ENCODE measurements at places on chromosomes 11 and 22.

GRCh38 chr11:83569134-83569805 lies 283.1 kb upstream of the CCDC90B start:
- DNase-seq, result no peak

- DNase-seq, result no peak
Observed at GRCh38 chr11:67057205-67057672, 592 bp downstream of the RHOD start.

DNA sequence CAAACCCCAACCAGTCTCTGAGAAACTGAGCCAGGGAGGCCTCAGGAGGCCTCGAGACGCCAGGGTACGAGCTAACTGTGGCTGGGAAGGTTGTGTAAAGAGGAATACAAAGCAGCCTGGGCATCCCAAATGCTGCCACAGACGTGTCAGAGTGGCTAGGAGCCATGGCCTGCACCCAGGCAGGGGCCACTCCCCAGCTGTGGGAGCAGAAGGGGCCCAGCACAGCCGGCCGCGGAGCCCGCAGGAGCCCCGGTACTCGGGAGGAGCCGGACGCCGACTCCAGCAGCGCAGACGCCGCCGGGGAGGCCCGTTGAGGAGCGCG lies 349.8 kb upstream of the B3GAT1 start:
- DNase-seq, result no peak

DNA sequence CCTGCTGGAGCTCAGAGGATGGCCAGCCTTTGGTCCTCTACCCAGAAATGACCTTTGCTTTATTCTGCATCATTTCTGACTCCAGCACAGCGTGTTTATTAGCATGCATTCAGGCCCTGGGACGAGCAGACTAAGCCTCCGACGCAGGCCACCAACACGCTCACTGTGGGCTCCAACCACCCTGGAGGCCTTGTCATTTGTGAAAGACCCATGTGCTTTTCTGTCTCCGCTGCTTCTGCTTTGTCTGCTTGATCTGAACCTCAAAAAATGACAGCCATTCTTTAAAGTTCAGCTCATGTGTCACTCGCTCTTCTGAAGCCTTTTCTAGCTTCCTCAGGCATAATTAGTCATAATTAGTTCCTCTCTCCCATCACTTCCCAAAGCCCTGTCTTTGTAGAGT lies 109.1 kb upstream of the TIMP3 start:
- DNase-seq, result no peak

DNA sequence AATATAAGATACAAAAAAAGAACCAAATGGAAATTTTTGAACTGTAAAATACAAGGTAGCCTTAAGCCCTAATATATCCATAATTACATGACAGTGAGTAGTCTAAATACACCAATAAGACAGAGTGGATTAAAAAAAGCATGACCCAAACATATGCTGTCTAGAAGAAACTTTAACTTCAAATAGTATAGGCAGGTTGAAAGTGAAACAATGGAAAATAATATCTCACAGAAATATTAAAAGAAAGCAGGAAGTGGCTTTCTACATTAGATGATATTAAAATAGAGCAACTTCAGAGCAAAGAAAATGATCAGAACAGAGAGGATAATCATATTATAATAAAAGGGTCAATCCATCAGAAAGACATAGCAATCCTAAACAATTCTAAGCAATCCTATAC lies 21.8 kb downstream of the DCUN1D5 start:
- DNase-seq, result no peak

- no peak for DNase-seq
Observed at GRCh38 chr11:126482586-126483108, 127.2 kb downstream of the ST3GAL4 start.

- DNase-seq, result no peak
Observed at GRCh38 chr22:18104566-18104965, 6.0 kb upstream of the TUBA8 start.

GRCh38 chr11:119370486-119371046 lies 10.9 kb downstream of the USP2 start:
- no peak for DNase-seq

GRCh38 chr11:104967534-104968354 lies 630 bp downstream of the CASP4 start:
- no peak for DNase-seq

DNA sequence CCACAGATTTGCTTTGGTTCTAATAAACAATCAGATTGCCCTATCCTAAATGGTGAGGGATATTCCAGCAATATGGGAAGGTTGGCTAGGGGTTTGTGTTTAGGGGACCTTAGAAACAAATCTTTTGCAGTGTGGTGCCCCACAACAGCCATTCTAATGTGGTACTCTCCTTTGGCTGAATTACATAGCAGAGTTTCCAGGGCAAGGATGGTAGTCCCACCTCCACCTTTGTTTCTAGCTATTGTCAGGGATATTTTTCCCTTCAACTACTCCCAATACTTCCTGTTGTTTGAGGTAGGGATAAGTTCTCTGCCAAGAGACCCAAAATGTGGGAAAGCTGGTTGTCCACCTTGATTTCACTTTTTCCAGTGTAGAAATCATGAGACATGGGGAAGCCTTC lies 494.7 kb upstream of the CHORDC1 start:
- DNase-seq, result no peak

- no peak for DNase-seq
Observed at GRCh38 chr11:24400059-24400665, 96.7 kb upstream of the LUZP2 start.

GRCh38 chr11:2452321-2453012 lies 7.7 kb downstream of the KCNQ1 start:
- no peak for DNase-seq

GRCh38 chr22:20563466-20563906 lies 56.1 kb downstream of the MED15 start:
- DNase-seq, result no peak

DNA sequence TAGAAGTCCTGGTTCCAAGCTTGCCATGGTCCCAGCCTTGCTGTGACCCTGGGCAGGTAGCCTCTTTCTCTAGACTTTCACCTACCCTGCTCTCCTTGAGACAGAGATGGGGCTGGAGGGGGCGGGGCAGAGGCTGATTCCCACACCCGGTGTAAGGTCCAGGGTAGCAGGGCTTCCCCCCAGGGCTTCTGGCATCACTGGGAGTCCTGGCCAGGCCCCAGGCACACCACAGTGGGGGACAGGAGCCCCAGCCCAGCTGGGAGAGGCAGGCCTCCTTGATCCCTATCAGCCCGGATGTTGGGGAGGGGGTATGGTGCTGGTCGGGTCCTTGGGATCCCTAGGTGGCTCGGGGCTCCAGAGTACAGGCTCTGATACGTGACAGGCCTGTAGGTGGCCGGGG lies 1.7 kb upstream of the NUDT8 start:
- no peak for DNase-seq

DNA sequence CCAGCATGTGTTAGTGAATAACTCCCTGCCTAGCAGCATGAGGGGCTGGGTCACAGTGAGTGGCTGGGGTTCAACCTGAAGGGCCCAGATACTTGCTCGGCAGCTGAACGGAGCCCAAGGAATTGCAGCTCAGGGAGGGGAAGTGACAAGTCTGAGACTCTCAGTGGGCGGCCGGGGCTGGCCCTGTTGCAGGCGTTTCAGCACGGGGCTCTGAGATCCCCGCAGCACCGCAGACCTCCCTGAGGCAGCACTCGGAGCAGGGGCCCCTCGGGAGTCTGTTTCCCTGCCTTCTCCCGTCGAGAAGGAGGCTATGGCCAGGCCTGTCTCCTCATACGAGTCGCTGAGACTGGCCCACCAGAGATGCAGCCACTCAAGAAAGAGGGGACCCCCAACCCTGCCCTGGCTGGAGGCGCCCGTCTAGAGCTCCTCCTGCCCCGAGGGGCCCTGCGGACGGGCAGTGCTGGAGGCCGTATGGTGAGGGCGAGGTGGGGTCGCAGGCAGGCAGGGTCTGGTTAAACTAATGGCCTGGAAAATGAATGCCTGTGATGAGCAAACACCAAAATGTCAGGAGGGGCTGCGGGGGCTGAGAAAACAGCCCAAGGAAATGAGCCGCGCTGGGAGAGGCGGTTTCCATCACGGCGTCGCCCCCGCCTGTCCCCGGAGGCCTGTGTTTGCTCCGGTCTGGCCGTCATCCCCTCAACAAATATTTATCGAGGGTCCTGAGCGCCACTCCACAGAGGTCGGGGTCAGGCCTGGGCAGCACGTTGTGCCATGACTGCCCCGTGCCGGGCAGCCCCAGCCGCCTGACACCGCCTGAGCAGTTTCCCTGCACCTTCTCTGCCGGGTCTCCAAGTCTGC lies 9.3 kb downstream of the TSSC4 start:
- no peak for DNase-seq

DNA sequence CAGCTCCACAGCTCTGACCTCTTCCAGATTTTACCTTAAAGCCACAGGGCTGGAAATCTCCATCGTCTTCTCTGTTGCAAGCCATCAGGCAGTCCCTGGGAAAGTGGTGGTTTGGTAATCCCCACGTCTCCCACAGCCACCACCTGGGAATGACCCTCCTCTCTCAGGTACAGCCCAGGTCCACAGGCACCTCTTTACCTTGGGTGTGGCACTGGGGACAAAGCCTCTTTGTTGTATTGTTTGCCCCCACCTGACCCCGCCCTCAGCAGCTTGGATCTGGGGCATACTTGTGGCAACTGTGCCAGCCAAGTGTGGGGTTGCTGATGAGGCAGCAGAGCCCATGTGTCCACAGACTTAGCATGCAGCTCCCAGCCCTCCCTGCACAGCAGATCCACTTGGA lies 77.6 kb downstream of the LRRC32 start:
- DNase-seq, result no peak

- no peak for DNase-seq
Observed at GRCh38 chr11:120200677-120201076, 10.2 kb upstream of the OAF start.

GRCh38 chr11:77036398-77036797 lies 2.2 kb downstream of the B3GNT6 start:
- no peak for DNase-seq

DNA sequence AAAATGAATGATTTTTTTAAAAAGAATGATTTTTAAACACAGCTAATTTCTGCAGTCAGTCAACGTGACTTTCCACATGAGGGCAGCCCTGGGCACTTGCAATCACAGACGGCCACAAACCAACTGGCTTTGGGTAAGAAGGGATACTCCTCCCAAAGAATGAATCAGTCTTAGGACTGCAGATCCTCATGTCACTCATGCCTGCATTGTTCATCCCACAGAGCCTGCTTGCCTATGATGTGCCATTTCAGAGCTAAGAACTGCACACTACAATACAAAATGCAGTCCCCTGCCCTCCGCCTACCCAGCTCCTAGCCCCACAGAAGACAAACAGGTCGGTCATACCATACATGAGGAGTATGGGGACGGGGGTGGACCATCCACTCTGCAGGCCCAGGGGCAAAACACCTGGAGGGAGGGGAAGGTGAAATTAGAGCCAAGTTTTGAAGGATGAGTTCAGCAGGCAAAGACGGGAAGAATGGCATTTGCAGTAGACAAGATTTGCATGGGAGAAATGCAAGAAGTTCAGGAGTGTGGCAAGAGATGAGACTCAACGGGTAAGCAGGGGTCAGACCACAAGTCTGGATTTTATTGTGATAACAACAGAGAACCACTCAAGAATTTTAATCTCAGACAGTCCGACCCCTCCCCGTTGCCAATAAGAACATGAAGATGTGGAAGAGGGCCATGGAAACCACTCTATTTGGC lies 24.7 kb downstream of the PACSIN2 start:
- DNase-seq, result no peak

GRCh38 chr11:1503708-1504104 lies 17.1 kb upstream of the MOB2 start:
- DNase-seq, result no peak

GRCh38 chr11:32366666-32367065 lies 68.7 kb downstream of the WT1 start:
- DNase-seq, result no peak

- DNase-seq, result no peak
Observed at GRCh38 chr11:65788821-65789220, 2.0 kb downstream of the OVOL1 start.

DNA sequence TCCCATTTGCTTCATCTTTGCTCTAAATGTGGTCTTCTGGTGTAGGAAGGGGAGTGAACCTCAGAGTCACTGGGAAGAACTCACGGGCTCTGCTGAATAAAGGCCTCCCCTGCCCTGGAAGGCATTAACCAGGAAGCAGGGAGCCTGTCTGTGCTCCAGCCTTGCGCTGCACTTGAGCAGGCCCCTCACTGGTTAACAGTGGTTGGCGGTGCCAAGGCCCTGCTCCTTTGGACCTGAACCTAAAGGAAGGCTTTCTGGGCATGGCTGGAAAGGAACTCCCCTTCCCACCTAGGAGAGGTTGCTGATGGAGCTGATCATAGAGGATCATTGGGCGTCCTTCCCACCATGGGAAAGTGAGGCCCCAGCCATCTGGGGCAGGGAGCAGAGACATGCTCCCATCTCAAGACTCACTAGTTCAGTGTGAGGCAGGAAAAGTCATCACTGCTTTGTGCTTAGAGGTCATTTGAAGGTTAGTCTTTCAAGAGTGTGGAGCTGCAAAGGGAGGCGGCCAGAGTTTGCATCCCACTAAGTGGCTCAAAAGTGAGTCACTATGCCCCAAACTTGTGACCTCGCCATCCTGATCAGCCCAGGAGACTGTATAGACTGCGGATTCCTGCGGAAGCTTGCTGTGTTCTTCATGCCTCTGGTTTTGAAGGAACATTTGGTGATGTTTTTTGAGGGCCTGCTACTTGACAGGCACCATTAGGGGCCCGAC lies 50.4 kb downstream of the DBX1 start:
- DNase-seq, result no peak

GRCh38 chr11:65900899-65901180 lies 652 bp upstream of the FOSL1 start:
- no peak for DNase-seq

GRCh38 chr22:43682851-43683250 lies 129.3 kb downstream of the EFCAB6 start:
- no peak for DNase-seq

DNA sequence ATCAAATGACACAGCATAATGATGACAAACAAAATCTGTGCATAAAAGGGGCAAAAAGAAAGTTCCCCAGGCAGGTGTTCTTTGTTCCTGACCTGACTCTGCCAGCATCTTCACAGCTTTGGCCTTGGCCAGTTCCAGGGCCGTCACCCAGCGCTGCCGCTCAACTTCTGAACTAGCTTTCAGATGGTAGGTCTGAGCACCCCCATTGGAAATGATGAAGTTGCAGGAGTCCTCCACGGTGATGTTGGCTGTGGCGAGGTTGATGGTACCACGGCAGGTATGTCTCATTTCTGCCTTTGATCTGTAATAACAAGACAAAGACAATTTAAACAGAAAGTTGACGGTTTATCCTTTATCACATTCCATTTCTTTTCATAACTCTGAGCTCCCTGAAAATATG lies 5.3 kb downstream of the OSBP start:
- DNase-seq, result no peak

DNA sequence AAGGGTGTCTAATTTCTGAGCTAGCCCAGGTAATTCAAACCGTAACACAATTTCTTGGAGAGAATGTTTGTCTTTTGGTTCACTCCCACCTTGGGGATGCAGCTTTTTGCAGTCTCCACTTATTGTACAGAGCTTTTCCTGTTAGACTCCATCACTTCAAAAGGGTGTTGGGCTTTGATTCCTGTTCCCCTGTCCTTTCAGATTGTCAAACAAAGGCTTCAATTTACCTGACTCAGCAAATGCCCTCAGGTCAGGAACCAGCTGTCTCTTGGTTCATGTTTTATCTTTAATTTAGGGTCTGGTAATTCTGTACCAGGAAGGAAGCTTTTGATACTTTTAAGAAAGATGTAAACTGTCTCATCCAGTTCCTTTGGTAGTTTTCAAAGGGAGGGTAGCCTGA lies 880.6 kb downstream of the NTM start:
- no peak for DNase-seq

- DNase-seq, result no peak
Observed at GRCh38 chr11:76096552-76096951, 109.8 kb downstream of the WNT11 start.

- no peak for DNase-seq
Observed at GRCh38 chr11:120547811-120548681, 36.5 kb downstream of the GRIK4 start.

Data from effector memory CD8-positive, alpha-beta T cell (primary cell).